Liver (tissue), 10 donors: ENCODE measurements at places on chromosomes 12 and 14. TPM values are rescaled to one million over a fixed set of nuclear protein-coding genes. Genes with fewer than 3 reads are reported as not detected.

GRCh38 chr14:103000291-103000921, 56.9 kb downstream of the CDC42BPB start:
- DNase-seq = peak; percentile 78
- H3K4me1 ChIP-seq = peaks cover 5% of the 10 kb centered on the region
- H3K27me3 ChIP-seq = no peaks in the 10 kb centered on the region

DNA sequence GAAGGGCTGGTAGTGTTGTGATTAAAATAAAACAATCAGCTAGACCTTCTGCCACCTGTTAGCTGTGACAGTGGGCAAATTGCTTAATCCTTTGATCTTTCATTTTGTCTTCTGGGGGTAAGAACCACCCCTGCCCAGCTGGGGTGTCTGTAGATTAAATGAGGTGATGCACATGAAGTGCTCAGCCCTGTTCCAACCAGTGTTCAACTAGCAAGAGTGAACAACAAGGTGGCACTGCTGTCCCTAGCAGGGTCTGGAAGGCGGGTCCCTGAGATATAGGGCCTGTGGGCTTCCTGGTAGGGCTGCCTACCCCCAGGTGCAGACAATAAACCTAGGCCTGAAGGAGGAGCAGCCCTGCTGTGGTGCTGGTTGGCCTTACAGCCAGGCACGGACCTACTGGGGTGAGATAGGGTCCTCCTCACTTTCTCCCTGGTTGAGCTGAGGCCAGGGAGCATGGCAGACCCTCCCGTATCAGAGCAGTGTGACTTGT, 60.6 kb downstream of the ARL6IP4 start:
- DNase-seq = no peak
- H3K27me3 ChIP-seq = no peaks in the 10 kb centered on the region
- H3K4me1 ChIP-seq = peaks cover 23% of the 10 kb centered on the region
- no peaks in the 10 kb centered on the region for H3K36me3 ChIP-seq
- no peak overlapping the region for H3K4me3 ChIP-seq
- no peak overlapping the region for H3K27ac ChIP-seq

- H3K36me3 ChIP-seq = no peaks in the 10 kb centered on the region
- DNase-seq = no peak
- H3K27ac ChIP-seq = no peak overlapping the region
- H3K4me3 ChIP-seq = no peak overlapping the region
Observed at GRCh38 chr14:65348137-65348536, 64.4 kb upstream of the FUT8 start.

GRCh38 chr14:67733616-67734015, 31.9 kb downstream of the RDH12 start:
- H3K4me1 ChIP-seq = peaks cover under 1% of the 10 kb centered on the region
- no peaks in the 10 kb centered on the region for H3K36me3 ChIP-seq
- H3K4me3 ChIP-seq = no peak overlapping the region
- H3K27ac ChIP-seq = no peak overlapping the region
- no peaks in the 10 kb centered on the region for H3K27me3 ChIP-seq

- no peaks in the 10 kb centered on the region for H3K4me1 ChIP-seq
- H3K27me3 ChIP-seq = no peaks in the 10 kb centered on the region
- no peak overlapping the region for H3K4me3 ChIP-seq
- no peaks in the 10 kb centered on the region for H3K36me3 ChIP-seq
- no peak overlapping the region for H3K27ac ChIP-seq
Observed at GRCh38 chr12:2290091-2290490, 237.3 kb downstream of the CACNA1C start.

DNA sequence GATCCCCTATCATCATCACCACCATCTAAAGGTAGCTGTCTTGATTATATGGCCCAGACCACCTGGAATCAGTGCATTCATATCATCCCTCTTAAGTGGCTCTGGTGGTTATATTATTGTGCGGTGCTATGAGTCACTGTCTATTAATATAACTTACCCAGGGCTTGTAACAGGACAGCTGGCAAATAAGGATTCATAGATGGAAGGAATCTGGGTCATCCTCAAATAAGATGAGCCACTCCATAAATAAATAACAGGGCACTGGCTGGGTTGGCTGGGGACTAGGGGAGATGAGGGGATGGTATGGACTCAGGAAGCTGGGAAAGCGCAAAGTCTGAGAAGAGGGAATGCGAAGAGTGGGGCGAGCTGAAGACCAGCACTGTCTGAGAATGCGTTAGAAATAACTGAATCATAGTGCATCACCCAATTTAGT, 216.1 kb downstream of the NUAK1 start:
- no peaks in the 10 kb centered on the region for H3K36me3 ChIP-seq
- no peaks in the 10 kb centered on the region for H3K4me1 ChIP-seq
- H3K27me3 ChIP-seq = no peaks in the 10 kb centered on the region

GRCh38 chr14:102279688-102280348, 25.1 kb downstream of the MOK start:
- H3K36me3 ChIP-seq = no peaks in the 10 kb centered on the region
- no peaks in the 10 kb centered on the region for H3K4me1 ChIP-seq
- no peak overlapping the region for H3K4me3 ChIP-seq
- no peaks in the 10 kb centered on the region for H3K27me3 ChIP-seq
- DNase-seq = no peak

DNA sequence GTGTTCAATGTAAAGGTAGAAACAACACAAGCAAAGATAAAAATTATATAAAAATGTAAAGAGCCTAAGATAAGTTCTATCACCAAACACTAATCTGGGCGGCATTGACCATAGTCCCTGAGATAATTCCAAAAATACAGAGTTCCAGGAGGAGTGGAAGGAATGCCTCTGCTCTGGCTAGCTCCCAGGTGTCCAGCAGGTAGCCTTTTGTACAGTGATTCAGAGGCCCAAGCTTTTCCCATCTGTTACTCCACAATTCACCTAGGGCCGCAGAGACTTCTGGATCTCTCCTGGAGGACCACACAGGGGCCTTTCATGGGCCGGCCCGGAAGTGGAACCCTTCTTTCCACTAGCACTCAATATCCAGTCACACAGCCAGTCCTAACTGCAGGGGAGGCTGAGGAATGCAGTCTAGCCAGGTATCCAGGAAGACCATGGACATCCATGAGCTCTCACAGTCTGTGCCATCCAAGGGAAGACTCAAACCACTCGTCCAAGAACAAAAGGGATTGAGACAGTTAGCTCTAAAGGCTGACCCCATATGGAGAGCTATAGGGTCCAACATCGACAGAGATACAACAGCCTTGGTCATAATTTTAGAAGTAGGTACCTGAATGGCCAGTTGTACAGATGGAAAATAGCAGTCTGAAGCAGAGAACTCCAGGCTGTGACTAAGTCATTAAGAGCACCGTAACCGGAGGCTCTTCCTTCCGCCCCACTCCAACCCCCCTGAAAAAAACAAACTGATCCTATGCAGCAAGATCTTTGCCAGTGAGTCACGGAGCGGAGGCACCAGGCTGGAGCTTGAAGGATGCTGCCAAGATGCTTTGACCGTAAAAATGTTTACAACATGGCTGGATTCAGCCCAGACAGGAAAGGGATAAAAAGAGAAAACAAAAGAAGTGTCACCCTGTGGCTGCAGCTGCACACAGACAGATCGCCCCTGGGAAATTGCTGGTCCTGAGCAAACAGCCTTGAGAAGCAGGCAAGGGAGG, 204.8 kb downstream of the NUAK1 start:
- no peak overlapping the region for H3K27ac ChIP-seq
- H3K4me3 ChIP-seq = no peak overlapping the region
- no peaks in the 10 kb centered on the region for H3K27me3 ChIP-seq
- H3K4me1 ChIP-seq = no peaks in the 10 kb centered on the region
- no peak for DNase-seq

GRCh38 chr14:72643317-72643801, 250.5 kb downstream of the DPF3 start:
- H3K4me3 ChIP-seq = no peak overlapping the region
- H3K27me3 ChIP-seq = no peaks in the 10 kb centered on the region
- no peak for DNase-seq

DNA sequence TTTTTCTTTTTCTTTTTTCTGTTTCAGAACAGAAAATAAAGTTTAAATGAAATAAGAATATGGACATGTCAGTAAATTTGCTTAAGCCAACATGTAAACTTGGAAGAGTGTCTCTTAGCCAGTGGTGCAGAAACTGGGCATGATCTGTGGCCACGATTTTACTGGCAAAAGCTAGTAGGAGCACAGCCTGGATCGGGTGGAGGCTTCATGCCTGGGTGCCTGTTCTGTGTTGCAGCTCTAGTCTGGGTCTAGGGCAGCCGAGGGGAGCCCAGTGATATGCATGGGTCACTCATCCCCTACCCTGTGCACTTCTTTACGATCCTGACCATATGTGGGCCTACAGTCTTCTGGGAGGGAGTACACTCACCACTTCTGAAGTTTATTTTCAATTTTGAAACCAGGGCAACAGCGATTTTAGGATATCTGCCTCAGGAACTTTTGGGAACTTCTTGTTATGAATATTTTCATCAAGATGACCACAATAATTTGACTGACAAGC, 45.6 kb upstream of the SMCO2 start:
- H3K36me3 ChIP-seq = peaks cover 2% of the 10 kb centered on the region
- no peak for DNase-seq
- no peaks in the 10 kb centered on the region for H3K4me1 ChIP-seq
- no peak overlapping the region for H3K27ac ChIP-seq
- no peaks in the 10 kb centered on the region for H3K27me3 ChIP-seq

DNA sequence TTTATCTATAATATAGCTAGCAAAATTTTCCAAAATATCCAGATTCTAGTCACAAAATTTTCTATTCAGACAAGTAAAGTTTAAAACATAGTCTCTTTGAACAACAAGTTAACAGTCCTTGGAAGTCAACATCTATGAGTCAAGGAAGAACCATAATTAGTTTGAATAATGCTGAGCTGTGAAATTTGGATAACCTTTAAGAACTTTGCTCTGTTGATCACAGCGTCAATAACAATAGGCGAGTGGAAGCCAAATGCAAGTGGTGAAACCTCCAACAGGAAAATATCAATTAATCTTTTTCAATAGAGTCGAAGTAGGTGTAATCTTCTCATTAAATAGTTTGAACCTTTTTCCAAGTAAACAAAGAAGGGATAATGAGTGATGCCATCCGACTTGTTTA, 466.6 kb downstream of the FOXG1 start:
- H3K4me3 ChIP-seq = no peak overlapping the region
- no peak for DNase-seq
- H3K27me3 ChIP-seq = no peaks in the 10 kb centered on the region

- no peak overlapping the region for H3K27ac ChIP-seq
- H3K27me3 ChIP-seq = no peaks in the 10 kb centered on the region
- no peaks in the 10 kb centered on the region for H3K4me1 ChIP-seq
- H3K4me3 ChIP-seq = no peak overlapping the region
- DNase-seq = no peak
- H3K36me3 ChIP-seq = no peaks in the 10 kb centered on the region
Observed at GRCh38 chr14:77485901-77486678, 12.5 kb downstream of the ISM2 start.

DNA sequence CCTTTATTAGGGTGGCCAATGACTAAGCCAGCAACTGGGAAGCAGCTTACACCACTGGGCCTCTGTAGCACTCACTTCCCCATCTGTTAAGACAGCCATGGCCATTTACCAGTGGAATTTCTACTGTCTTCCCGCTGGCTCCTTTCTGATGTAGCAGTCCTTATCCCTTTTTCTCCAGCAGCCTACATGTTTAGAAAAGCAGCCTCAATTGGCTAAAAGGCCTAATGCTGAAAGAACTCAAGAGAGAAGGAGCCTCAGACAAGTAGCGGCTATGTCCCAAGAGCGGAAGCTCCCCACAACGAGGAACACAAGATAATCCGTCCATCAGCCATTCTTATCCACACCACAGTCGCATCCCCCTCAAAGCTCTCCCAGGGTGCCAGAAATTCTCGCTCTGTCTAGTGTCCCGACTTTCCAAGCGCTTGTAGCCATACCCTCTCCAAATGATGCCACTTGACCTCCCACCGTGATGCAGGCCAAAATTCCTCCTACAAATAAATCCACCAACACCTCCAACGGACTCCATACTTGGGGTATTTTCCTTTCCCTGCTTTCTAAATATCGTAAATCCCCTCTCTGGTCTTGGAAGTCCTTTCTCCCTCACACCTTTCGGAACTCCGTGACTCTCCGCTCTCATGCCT, 624 bp downstream of the M6PR start:
- peak; percentile 38 for DNase-seq
- peaks cover 34% of the 10 kb centered on the region for H3K4me1 ChIP-seq
- H3K27me3 ChIP-seq = no peaks in the 10 kb centered on the region
- H3K27ac ChIP-seq = peak overlapping the region; percentile 93

- H3K4me1 ChIP-seq = peaks cover 13% of the 10 kb centered on the region
- H3K36me3 ChIP-seq = no peaks in the 10 kb centered on the region
- H3K27ac ChIP-seq = no peak overlapping the region
- H3K4me3 ChIP-seq = no peak overlapping the region
- no peak for DNase-seq
Observed at GRCh38 chr14:100032738-100033137, 32.5 kb upstream of the EVL start.

DNA sequence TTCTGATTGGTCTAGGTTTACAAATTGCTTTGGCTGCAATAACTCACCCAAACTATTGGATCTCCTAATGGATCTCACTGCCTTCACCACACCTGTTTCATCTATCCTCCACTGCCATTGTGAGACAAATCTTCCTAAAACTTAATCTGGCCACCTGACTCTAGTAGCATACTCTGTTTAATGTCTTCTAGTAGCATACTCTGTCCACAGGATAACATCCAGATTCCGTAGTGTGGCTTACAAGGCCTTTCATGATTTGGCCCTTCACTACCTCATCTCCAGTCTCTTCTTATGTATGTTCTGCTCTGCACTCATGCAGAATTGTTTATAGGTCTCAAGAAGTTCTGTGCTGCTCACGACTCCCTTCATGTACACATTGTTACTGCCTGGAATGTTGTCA, 10.0 kb downstream of the HSD17B6 start:
- H3K27ac ChIP-seq = no peak overlapping the region
- no peak overlapping the region for H3K4me3 ChIP-seq
- H3K27me3 ChIP-seq = no peaks in the 10 kb centered on the region
- H3K4me1 ChIP-seq = peaks cover 66% of the 10 kb centered on the region
- H3K36me3 ChIP-seq = peaks cover 10% of the 10 kb centered on the region
- no peak for DNase-seq

GRCh38 chr12:87529413-87529812, 499.8 kb downstream of the C12orf50 start:
- no peak overlapping the region for H3K4me3 ChIP-seq
- H3K27ac ChIP-seq = no peak overlapping the region
- H3K36me3 ChIP-seq = no peaks in the 10 kb centered on the region
- H3K27me3 ChIP-seq = no peaks in the 10 kb centered on the region
- DNase-seq = no peak

- H3K36me3 ChIP-seq = no peaks in the 10 kb centered on the region
- no peak overlapping the region for H3K27ac ChIP-seq
- H3K4me1 ChIP-seq = no peaks in the 10 kb centered on the region
- no peak for DNase-seq
Observed at GRCh38 chr12:27095346-27095745, 13.0 kb upstream of the C12orf71 start.

DNA sequence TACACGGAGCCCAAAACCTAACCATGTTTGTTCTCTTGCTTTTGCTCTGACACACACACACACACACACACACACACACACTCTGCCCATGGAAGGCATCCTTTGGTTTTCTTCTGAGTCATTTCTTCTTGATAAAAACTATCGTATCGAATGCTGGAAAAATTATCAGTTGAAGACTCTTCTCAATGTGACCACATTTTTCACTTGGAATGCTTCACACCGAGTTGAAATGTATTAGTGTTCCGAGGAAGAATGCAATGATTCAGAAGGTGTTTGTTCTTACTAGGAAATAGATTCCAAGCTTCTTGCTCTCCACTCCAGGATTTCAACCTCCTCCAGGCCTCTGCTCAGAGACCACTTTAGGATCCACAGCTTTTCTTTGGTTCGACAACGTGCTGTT, 226.3 kb downstream of the MON2 start:
- no peaks in the 10 kb centered on the region for H3K27me3 ChIP-seq
- no peak overlapping the region for H3K4me3 ChIP-seq
- DNase-seq = no peak
- no peaks in the 10 kb centered on the region for H3K36me3 ChIP-seq

Gene EIF2S3B
- total RNA-seq = 0.25 TPM

Gene SLC35F4
- not detected for total RNA-seq

Gene ADCK1
- total RNA-seq = 4.9 TPM

Gene NKX2-8
- not detected for total RNA-seq
